ENCODE measurements at places on chromosomes 4 and X.

DNA sequence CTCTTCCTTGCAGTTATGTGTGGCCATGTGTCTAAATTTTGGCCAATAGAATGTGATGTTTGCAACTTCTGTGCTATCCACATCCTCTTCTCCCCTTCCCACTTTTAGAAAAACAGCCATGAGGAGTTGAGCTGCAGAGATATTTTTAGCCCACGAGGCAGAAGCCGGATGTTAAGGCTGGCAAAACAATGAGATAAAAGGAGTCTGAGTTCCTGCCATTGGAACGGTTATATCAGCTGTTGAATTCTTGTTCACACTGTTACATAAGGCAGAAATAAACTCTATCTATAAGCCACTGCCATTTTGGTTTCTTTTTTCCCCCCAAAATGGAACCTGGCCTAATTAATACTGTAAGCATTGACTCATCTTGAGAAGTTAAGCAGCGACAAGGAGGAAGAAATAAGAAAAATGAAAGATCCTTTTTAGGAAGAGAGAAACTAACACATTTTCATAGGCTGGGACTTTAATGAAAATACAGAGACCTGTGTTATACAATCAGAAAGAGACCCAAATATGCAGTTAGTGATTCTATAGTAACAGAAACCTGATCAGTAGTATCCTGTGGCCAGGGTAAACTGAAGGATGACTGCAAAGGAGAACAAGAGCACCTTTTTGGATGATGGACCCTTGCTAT is 200.5 kb downstream of the INPP4B start:
- DNase-seq = no peak

- DNase-seq = no peak
Observed at GRCh38 chrX:129040124-129040523, 483.2 kb downstream of the SMARCA1 start.

DNA sequence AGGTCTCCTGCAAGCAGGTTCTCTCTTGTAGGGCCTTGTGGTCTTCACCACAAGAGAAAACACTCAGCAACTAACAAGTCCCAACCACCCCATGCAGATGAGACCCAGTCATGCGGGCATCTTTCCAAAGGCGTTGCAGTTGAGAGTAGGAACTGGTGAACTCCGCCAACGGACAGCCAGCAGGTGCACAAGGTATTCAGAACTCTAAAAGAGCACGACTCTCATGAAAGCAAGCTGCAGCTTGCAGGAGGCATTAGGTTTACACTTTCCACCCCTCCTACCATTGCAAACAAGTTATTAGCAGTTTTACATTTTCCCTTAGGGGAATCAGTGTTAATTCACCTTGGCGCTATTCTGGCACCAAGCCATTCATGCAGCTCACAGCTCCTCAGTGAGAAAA is 173.4 kb upstream of the KIT start:
- DNase-seq = no peak

- no peak for DNase-seq
Observed at GRCh38 chrX:119695535-119696050, 2.6 kb upstream of the SEPTIN6 start.

- DNase-seq = no peak
Observed at GRCh38 chr4:47641755-47642154, 156.7 kb downstream of the ATP10D start.

DNA sequence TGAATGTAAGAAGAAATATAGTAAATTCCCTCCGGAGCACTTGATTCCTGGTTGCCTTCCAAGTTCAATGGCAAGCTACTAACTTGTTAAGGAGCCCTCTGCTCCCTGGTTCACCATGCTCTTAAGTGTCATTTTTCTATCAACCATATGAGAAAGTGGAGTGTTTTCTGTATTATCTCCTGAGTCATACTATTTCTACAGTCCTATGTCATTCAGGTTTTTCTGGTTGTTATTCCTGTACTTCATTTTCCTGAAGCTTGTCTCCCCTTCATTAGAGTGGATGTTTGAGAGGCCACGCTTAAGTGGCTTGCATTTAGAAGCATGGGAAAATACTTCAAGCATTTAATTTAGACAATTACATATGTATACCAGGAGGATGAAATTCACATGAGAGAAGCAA is 14.7 kb upstream of the EPGN start:
- DNase-seq = no peak
